Activated naive CD8-positive, alpha-beta T cell treated with anti-CD3 and anti-CD28 coated beads, Interleukin-2, amount 10 ng/mL, durations not matched to agents 7 days and 5 days (primary cell): ENCODE measurements at places on chromosomes 3 and 15.

GRCh38 chr15:77354063-77354462, 65.8 kb downstream of the PEAK1 start:
- no peak for DNase-seq

DNA sequence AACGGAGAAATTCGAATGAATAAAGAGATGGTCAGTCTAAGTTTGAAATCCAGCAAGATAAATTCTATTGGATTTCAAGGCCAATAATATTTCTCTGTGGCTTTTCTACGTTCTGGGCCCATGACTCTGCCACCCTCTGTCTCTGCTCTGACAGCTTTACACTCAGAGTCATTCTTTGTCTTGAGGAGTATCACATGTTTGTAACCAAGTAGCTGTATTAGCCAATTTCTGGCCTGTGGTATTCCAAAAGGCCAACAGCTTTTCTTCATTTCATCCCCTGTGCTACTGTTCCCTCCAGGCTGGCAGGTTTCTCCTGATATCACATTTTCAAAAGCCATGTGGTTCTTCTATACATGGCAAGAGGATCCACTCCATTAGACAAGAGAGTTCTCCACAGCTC, 324.1 kb upstream of the CNTN4 start:
- DNase-seq: no peak

- no peak for DNase-seq
These were observed 451.5 kb downstream of the FGF12 start for GRCh38 chr3:192275741-192276355.

DNA sequence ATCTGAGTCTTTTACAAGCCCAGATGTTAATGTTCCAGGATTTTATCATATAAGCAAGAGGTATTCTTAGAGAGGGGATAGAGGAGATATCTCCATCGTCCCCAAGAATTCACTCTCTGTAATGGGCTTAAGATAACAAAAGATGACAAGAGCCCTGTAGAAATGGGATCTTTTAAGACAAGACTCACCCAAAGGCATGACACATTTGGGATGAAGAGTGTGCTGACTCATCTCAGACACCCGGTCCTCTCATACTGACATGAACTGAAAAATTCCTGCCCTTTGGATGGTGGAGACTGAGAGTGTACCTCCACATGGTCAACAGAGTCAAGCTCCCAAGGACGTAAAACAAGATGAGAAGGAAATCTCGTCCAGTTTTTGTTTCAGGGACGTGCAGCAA, 11.0 kb downstream of the LEKR1 start:
- no peak for DNase-seq

- no peak for DNase-seq
These were observed 33.5 kb upstream of the ST6GAL1 start for GRCh38 chr3:186896875-186897274.

DNA sequence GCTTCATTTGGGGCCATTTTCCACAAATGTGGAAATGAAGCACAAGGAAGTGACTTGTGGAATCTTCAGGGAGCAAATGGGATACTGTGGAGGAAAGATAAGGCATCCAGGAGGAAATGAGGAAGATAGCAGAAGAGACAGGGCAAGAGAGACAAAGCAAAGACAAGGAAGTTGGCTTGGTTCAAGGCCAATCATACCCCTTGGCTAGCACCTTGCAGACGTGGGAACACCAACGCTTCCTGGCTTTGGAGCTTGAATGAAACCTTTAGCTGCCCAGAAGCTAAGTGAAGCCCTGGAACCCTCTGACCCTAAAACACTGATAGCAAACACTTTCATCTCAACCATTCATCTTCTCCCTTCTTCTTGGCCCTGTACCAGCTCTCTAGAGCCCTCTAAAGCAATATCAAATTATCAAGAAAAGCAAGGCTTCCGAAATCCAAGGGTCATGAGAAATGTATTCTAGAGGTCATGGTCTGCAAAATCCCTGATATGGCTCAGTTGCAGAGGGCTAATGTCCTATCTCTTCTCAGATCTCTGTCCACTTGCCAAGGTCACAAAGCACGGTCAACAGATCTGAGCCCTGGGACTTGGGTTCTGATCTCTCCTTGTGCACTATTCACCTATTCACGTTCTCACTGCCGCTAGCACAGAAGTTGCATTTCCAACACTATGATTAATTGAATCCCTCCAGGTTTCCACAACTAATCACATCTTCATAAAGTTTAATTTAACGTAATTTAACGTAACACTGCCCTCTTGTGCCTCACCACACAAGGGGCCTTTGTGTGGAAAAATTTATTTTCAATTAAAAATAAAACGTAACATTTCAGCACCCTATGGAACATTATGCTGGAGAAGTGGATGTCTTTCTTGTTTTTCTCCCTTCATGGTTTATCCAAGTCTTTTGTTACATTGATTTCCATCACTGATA, 557.6 kb upstream of the ADAMTS9 start:
- no peak for DNase-seq

- no peak for DNase-seq
These were observed 40.9 kb downstream of the ACAP2 start for GRCh38 chr3:195401943-195402342.

GRCh38 chr15:37134244-37134643, 33.9 kb upstream of the MEIS2 start:
- DNase-seq: no peak

DNA sequence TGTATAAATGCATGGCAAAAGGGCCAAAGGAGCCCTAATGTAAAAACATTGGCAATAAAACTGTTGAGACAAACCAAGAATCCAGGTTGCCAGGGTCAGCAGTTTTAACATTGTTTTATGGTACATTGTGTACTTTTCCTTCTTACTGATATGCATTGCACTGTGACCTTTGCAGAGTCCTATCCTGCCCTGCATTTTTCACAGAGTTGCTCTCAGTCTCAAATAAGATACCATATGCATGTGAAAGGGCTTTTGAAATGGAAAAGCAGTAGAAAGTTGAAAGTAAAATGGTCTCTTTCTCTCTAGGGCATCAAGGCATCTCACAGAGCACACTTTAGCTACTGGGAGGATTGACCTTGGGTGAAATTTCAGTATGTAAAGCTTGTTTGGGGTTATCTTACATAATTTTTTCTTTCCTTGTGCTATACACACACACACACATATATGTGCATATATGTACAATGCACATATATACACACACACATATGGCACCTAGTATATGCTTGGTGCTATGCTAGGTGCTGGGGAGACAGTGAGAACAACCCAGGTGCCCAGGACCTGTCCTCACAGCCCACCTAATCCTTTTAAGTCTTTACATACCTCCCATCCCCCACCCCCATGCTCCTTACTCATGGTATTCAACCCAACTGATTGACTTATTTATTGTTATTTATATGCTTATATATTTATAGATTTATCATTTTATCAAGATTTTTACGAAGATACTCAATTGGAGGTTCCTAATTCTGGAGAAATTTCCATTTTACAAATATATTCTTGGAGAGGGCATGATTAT, 1.2 kb upstream of the PPP2R3A start:
- DNase-seq: no peak

GRCh38 chr3:172097585-172097984, 58.2 kb downstream of the FNDC3B start:
- no peak for DNase-seq

DNA sequence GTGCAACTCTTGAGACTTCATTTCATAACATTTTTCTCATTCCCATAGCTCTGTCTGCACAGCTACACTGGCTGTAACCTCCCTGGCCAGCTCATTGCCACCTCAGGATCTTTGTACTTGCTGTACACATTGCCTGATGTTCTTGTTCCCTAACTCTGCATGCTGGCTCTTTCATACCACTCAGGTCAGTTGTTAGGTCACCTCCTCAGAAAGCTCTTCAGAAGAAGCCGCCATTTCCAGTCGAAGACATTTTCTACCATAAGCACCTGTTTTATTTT, 176.2 kb downstream of the AKAP13 start:
- DNase-seq: no peak

GRCh38 chr3:43288366-43288765, 2.0 kb downstream of the SNRK start:
- no peak for DNase-seq
